D721Med (cell line): ENCODE measurements at places on chromosomes 1 and 21.

DNA sequence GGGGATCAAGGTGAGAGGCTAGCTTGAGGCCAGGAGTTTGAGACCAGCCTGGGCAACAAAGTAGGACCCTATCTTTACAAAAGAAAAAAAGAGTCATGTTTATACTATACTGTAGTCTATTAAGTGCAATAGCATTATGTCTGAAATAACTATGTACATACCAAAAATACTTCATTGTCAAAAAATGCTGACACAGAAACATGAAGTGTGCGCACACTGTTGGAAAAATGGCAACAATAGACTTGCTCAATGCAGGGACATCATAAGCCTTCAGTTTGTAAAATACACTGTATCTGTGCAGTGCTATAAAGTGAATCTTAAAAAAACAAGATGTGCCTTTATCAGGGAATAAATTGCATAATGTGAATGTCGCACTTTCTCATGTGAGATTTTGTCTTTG, 14.1 kb upstream of the NID1 start:
- no peak for DNase-seq

DNA sequence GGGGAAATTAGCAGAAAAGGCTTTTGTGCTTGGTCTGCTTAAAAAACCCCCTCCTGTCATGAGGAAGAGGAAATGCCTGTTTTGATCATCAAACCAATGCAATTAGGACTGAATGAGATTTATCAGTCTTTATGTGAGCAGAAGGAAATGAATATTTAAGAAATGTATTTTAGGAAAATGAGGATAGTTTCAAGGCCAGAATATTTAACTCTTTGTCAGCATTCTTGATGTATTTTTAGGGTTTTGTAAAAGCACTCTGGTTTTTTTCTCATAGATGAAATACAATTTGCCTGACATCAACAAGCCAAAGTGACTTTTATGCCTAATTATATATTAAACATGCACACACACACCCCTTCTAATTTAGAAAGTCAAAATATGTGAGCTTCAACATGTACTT, 213.8 kb downstream of the GRIK1 start:
- DNase-seq = no peak

GRCh38 chr1:227437495-227438008, 119.3 kb upstream of the CDC42BPA start:
- DNase-seq = no peak

DNA sequence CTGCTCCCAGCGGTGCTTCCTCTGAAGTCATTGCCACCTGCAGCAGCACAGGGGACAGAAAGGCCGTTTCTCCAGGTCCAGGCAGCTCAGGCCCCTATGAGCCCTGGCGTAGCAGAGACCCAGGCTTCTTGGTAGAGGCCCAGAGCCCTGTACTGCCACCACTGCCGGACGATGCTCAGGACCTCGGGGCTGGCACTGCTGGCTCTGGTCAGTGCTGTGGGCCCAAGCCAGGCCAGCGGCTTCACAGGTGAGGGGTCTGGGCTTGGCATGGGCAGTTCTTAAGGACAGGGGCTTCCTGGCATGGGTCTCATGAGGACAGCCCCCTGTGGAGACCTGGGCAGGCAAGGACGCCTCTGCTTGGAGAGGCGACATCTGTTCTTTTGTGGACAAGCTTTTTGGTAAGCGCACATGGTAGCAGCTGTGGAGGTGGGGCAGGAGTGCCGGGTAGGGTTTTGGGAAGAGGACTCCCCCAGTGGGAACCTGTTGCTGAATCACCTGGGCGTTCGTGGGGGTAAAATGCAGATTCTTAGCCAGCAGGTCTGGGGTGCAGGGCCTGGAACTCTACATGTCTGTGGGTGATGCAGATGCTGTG, at the start of gene UMODL1:
TSS of gene UMODL1 (plus strand) at position 172 of the 592 bp plus-strand sequence. CDS start at position 172, 0 bp downstream.
- DNase-seq = no peak

- DNase-seq = no peak
These were observed 71.6 kb downstream of the COL24A1 start for GRCh38 chr1:86084998-86085397.

DNA sequence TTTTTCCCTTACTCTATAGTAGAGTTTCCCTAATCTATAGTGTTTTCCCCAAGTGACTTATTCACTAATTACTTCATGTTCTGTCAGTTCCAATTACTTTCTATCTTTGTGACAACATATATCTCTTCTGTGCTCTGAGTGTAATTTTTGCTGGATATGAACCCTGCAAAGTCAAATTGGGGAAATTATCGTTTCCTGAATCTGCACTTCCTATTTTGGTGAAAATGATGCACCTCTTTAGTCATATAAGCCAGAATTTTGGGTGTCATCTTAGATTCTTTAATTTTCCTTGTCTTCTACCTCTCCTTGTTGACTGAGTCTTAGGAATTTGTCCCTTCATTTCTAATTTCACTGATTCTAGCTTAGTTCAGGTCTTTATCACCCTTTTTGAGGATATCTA, 33.4 kb upstream of the PRKACB start:
- no peak for DNase-seq

DNA sequence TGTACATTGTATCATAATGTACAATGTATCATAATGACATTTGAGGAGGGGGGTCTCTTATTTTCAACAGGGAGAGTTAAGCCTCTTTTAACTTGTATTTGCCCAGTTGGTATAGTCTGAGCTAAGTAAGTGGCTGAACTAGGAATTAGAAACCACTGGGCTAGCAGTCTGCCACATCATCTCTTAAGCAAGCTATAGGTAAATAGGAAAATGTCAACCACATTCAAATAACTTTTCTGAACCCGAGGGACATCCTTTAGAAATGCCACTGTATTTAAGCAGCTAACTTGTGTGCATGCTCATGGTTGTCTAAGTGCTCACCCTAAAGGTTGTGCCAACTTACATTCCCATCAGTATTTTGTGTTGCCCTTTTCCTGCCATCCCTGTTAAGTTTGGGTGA, 35.5 kb upstream of the ASB17 start:
- DNase-seq = no peak

DNA sequence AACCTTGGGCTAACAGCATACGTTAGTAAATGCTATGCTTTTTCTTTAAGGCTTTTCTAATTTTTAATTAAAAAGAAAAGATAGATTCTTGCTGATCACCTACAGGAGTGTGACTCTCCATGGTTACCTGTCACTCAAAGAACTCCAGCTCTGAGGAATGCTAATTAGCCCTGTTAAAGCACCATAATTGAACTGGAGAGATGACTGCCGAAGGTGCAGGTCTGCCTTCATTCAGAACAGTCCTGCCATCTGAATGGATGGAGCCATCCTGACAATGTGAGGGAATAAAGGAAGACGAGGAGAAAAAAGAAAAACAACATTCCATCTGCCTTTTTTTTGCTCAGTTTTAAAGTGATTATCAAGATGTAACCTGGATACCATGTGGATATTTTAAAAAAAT, 94.6 kb downstream of the ATP6V1G3 start:
- no peak for DNase-seq

DNA sequence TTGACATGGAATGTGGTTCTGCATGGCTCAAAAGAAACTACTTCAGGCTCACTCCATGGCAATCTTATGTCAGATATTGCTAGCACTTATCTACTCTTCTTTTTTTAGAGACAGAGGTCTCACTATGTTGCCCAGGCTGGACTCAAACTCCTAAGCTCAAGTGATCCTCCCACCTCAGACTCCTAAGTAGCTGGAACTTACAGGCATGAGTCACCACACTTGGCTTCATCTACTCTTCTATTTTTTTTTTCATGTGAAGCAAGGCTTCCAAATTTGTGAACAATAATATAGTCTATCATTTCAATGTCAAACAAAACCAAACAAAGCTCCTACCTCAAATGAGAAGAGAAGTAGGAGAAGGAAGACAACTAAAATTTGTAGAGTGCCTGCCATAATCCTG, 7.5 kb upstream of the PSEN2 start:
- no peak for DNase-seq

- DNase-seq = no peak
These were observed 6.2 kb upstream of the ZNF281 start for GRCh38 chr1:200415789-200416593.

GRCh38 chr1:247367786-247368422, 36.2 kb upstream of the ZNF496 start:
- DNase-seq = no peak

DNA sequence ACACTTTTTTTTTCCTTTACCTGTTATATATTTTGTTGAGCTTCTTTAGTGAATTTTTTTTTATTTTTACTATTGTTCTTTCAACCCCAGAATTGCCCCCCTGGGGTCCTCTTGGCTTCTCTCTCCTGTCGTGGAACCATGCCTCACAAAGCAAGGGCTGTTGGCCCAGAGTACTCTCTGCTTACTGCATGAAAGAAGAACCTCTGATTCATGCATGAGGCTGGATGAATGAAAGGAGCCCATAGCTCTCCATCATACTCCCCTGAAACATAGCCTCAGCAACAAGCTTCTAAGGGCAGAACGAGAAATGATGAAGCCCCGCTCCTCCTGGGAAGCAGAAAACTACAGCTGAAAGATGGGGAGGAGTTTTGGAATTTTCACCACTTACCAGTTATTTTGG, 1441.0 kb downstream of the BRINP3 start:
- no peak for DNase-seq

- no peak for DNase-seq
These were observed 291.9 kb upstream of the NR5A2 start for GRCh38 chr1:199735660-199736059.

- DNase-seq = no peak
These were observed 78.9 kb downstream of the DNM3 start for GRCh38 chr1:171919891-171920887.

DNA sequence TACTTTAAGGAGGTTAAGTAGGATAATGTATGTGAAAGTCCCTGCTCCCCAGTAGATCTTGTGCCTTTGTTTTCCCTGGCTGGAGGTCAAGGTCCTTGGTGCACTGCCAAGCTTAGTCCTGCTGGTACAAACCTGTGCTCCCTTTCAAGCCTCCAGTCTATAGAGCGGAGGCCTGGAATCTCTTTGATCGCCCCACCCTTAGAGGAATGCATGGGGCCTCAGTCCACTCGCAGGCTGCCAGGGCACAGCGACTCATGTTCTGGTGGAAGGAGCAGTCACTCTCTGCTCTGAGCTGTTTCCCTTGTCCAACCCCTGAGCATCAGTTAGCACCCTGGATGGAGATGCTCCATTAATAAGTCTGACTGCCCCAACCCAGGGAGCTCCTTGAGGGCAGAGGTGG, 121.8 kb downstream of the HMGB4 start:
- DNase-seq = no peak

- no peak for DNase-seq
These were observed 64.9 kb downstream of the TMEM53 start for GRCh38 chr1:44609412-44609767.

GRCh38 chr1:43930168-43930948, 3.2 kb upstream of the ARTN start:
- DNase-seq = no peak
